ENCODE measurements at places on chromosomes 3 and 15.

DNA sequence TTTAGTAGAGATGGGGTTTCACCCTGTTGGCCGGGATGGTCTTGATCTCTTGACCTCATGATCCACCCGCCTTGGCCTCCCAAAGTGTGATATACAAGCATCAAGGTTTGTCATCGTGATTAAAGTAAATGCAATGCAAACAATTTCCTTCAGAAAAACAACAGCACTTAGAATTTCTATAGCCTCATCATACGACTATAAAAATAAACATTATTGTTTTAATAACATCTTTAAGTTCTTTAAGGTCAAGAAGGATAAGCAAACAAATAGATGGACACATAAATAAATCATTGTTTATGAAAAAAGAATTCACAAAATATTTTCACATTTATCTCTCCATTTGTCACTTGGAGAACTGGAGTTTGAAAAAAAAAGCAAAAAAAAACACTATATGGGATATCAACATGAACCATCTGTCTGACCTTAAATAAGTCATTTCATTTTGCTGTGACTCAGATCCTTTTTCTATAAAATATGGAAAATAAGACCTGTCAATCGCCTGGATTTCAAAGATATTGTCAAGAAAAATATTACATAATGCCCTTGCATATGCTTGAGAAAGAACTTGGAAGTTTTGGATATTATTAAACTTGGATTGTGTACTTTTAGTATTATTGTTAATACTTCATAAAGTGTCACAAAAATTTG, 642.0 kb upstream of the KCNMB2 start:
- DNase-seq = no peak

DNA sequence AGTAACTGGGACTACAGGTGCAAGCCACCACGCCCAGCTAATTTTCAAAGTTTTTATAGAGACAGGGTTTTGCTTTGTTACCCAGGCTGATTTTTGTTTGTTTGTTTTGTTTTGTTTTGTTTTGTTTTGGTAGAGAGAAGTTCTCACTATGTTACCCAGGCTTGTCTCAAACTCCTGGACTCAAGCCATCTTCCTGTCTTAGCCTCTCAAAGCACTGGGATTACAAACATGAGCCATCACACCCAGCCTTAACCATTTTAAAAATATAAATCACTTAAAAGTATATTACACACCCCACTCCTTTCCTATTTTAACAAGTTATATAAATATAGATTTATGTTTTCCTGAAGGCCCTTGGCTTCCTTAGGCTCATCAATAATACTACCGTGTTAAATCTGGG, 6.5 kb upstream of the DYNC1LI1 start:
- no peak for DNase-seq

DNA sequence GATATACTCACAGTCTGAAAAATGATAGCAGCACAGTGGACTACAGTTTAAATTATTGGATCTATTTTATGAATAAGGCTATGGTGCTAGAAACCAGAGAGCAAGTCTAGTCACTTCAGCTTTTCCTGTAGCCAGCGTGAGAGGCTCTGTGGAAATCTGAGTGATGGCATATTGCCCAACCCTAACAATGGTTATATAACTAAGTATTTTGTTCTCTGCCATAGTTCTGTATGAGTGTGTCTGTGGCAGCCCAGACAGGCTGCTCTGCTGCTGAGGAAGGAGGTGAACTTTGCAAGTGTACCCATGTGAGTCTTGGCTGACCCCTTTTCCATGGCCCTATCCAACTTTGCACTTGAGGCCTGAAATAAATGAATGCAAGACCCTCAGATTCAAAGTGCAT, 105.7 kb downstream of the LRTM1 start:
- DNase-seq = no peak

- no peak for DNase-seq
Measured at GRCh38 chr15:75231836-75232235, 26.3 kb upstream of the GOLGA6C start.

- DNase-seq = no peak
Measured at GRCh38 chr15:33125894-33126537, 68.5 kb downstream of the FMN1 start.

Data from NCI-H187 (cell line).